ENCODE measurements at places on chromosomes 11 and 22. TPM values are rescaled to one million over a fixed set of nuclear protein-coding genes. Genes with fewer than 3 reads are reported as not detected.

GRCh38 chr22:33002035-33002434 is 56.1 kb downstream of the SYN3 start:
- no peaks in the 10 kb centered on the region for H3K4me1 ChIP-seq
- H3K27me3 ChIP-seq = no peaks in the 10 kb centered on the region

DNA sequence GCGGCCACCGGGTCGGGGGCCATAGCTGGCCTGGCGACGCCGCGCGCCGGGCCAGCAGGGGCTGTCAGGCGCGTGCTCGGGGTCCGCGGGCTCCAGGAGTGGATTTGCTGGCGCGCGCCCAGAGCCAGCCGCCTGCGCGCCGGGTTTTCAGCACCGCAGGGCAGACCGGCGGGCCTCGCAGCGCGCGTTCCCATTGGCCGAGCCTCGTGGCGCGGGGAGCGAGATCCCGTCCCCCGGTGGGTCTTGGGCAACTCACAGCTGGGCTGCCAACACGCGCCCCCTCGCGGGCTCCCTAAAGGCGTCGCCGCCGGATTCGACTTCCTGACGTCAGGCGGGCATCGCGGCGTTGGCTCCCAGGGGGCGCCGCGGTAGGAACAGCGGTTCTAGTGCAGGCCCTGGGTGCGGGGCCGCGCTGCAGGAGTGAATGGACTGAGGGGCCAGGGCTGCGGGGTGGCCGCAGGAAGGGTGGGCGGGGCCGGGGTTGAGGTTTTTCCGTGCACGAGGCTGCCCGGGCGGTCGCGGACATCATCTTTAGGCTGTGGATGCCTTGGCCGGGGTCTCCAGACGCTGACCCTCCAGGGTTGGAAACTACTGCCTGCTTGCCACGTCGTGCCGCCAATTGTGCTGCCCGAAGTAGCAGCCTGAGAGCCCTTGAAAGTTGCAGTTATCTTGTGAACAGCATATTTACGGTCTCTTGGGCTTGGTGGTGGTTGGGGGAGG is at the start of gene FADS1:
FADS1 (minus strand) TSS at position 268 of the 720 bp plus-strand sequence; CDS start at position 194, 74 bp downstream.
- peaks cover 17% of the 10 kb centered on the region for H3K4me1 ChIP-seq
- DNase-seq = peak; percentile 85
- H3K27ac ChIP-seq = peak within 1 kb of the TSS; percentile 94
- peaks cover 22% of the 10 kb centered on the region for H3K27me3 ChIP-seq
- peaks cover 25% of the 10 kb centered on the region for H3K36me3 ChIP-seq
- H3K4me3 ChIP-seq = peak within 1 kb of the TSS; percentile 93

DNA sequence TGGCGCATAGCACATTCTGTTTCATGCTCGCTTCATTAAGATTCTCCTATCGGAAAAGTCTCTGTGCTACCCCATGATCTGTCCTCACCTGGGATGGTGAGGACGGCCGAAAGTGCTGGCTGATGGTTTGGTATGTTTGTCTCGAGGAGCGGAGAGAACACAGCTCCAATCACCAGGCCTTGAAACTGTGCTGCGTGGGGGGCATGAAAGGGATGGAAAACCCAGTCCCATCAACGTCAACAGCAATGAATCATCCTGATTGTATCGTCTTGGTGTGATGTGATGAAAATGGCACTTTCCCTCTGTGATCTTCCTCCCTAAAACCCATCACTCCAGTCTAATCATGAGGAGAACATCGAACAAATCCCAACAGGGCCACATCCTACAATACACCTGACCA is 8.4 kb downstream of the FXYD6 start:
- H3K27ac ChIP-seq = no peak overlapping the region
- peaks cover 11% of the 10 kb centered on the region for H3K27me3 ChIP-seq
- DNase-seq = no peak
- peaks cover 9% of the 10 kb centered on the region for H3K4me1 ChIP-seq

GRCh38 chr11:11992257-11993212 is 15.9 kb downstream of the DKK3 start:
- H3K4me1 ChIP-seq = peaks cover 7% of the 10 kb centered on the region
- DNase-seq = no peak

KLHL35 gene
- total RNA-seq = 0.50 TPM
